Chondrocyte (in vitro differentiated cells): ENCODE measurements at places on chromosomes 16 and 17. TPM values are rescaled to one million over a fixed set of nuclear protein-coding genes. Genes with fewer than 3 reads are reported as not detected.
A peak's percentile ranks its signal among the peaks of the same experiment; 100 is the strongest.

DNA sequence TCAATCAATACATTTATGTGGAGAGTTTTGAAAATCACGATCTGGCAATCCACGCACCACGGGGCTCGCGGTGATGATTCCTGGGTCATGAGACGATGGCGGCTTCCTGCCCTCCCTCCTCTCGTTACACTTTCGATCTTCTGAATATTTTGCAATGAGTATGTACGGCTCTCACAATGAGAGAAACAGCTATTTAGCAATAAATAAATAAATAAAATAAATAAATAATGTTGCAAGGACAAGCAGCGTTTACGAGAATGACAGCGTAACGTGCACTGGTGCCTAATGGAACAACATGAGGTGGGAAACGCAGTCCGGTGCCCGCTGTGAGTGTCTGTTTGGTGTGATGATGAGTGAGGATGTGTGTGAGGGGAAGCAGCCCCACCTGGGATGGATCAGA lies 46.7 kb upstream of the JPH3 start:
- no peak for DNase-seq

The SLX1A gene
- 16.1 to 44.4 TPM (median 36.9 TPM) in 3 replicates for total RNA-seq

- DNase-seq = no peak
Measured at GRCh38 chr16:4704491-4704890, 11.1 kb downstream of the NUDT16L1 start.

GRCh38 chr17:37830151-37830993 lies 85.5 kb upstream of the HNF1B start:
- DNase-seq = no peak

The ATXN2L gene
- total RNA-seq = 152 to 186 TPM (median 185 TPM) in 3 replicates

DNA sequence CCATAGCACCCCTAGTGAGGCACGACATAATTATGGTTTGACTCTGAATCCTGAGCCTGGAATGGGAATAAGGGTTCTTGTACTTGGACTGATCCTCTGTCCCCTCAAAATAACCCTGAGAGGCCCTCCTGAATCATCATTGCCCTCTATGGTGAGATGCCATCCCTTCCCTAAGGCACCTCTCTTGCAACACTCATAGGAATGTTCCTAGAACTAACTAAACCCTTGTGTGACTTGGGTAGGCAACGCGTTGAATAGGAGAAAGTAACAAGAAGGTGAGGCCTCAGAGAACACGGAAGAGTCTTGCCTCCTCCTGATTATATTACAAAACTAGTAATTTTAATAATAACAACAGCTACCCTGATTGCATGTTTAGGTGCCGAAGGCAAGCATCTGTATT lies 189.1 kb upstream of the ANKFN1 start:
- DNase-seq = no peak

- DNase-seq = no peak
Measured at GRCh38 chr17:77473615-77474226, 333.0 kb downstream of the SEC14L1 start.

- DNase-seq = no peak
Measured at GRCh38 chr16:89456419-89456959, 33.9 kb downstream of the ANKRD11 start.

DNA sequence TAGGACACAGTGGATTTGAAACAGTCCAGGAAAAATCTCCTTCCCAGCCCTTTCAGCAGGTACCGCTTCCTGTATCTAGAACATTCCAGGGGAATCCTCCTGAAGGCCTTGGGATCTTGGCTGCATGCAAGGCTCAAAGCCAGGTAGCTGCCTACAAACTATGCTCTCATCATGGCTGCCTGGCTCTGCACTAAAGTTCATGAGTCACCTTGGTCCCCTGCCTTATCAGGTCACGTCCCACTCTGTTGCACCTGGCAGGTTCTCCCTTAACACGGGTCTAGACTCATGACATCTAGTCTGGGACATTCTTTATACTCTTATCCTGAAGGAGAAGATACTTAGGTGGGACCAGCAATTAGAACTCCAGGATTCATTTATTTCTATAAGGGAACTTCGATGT lies 15.8 kb downstream of the FA2H start:
- peak; percentile 9 for DNase-seq

DNA sequence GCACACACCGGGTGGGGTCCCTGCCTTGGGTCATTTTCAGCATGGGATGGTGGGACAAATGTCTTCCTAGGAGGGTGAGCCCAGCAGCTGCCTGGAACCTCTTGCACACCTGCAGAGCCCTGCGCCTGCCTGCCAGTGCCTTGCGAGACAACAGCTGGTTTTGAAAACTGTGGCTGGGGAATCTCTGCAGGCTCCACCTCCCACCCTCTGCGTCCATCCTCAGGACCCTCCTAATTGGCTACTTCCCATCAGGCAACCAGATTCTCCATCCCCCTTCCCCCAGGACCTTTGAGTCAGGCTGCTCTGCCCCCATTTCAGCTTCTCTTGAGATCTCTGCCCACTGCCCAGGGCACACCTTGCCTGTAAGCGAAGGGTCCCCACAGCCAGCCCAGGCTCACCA lies 26.6 kb downstream of the PEMT start:
- DNase-seq = no peak

GRCh38 chr16:84933774-84934631 lies 77.3 kb downstream of the ZDHHC7 start:
- no peak for DNase-seq

DNA sequence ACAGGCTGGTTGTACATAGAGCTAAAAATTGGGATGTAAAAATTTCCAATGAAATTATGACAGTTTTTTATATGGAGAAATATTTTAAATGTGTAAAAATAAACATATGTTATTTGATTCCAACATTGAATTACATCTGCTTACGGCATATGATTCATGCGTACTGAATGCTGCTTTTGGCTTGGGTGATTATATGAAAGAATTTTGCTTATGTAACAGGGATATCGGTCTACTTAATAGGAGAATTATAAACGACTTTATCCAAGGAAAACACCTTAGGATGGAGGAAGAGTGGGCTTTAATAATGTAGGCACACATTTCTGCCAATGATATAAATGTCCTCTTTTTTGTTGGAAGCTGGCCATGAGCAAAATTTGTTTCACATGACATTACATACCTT lies 197.3 kb upstream of the GOT2 start:
- DNase-seq = no peak

The TBC1D3C gene
- total RNA-seq = not detected in 3 replicates

DNA sequence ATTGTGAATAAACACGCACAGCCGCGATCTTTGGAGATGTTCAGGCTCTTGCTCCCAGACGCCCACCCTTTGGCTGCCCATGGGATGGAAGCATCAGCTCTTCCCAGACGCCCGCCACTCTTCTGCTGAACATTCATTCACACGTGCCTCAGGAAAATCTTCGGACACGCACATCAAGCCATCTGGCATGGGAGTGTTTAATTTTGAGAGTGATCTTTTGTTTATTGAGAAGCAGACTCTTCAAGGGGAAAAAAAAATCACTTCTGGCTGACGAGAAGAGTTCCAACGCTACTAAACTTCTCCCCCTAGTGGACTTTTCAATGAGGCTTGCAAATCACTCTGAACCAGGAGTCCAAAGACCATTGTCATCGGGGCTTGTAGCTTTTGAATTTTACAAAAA lies 62.0 kb upstream of the NUDT7 start:
- no peak for DNase-seq

DNA sequence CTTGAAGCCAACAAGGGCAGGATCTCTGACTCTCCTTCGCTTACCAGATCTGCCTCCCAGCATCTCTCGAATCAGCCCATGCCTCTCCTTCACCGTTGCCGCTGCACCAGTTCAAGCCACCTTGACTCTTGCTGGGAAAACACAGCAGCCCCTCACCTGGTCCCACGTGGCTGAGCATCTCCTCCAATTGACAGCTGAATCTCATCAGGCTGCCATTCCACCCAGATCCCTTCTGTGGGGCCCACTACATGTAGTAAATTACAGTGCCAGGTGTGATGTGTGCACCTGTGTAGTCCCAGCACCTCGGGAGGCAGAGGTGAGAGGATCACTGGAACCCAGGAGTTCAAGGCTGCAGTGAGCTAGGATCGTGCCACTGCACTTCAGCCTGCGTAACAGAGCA lies 37.8 kb upstream of the C16orf78 start:
- DNase-seq = no peak

The OSGIN1 gene
- 1.3 to 2.8 TPM (median 2.5 TPM) in 3 replicates for total RNA-seq

- DNase-seq = no peak
Measured at GRCh38 chr16:29876594-29877249, 13.7 kb upstream of the CDIPT start.

DNA sequence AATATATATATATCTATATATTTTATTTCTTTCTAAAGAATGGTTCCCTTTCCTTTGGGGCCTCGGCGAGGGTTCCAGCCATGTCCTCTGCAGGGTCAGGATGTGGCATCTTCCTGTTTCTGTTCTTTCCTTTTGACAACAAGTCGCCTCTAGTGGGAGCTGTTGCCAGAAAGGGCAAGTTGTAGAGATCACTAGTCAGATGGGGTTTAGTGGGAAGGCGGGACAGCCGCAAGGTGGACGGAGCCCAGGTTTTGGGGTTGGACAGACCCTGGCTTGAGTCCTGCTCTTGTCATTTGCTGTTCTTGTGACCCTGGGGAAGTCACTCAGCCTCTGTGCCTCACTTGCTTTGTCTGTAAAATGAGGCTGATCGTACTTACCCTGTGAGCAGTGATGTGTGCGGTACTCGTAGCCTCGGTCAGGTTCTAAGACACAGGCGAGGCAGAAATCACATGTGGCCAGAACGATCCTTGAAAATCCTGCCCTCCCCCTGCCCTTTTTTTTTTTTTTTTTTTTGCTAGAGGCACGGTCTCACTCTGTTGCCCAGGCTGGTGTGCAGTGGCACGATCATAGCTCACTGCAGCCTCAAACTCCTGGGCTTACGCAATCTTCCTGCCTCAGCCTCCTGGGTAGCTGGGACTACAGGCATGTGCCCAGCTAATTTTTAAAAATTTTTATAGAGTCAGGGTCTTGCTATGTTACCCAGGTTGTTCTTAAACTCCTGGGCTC lies 80.1 kb downstream of the ABCC6 start:
- no peak for DNase-seq

GRCh38 chr16:87729266-87729954 lies 36.4 kb downstream of the KLHDC4 start:
- DNase-seq = no peak

GRCh38 chr16:70298988-70299938 lies at the start of gene DDX19B:
DDX19B (plus strand) TSS chr16:70299186; CDS start chr16:70299298, 112 bp downstream.
- DNase-seq = peak; percentile 52

DNA sequence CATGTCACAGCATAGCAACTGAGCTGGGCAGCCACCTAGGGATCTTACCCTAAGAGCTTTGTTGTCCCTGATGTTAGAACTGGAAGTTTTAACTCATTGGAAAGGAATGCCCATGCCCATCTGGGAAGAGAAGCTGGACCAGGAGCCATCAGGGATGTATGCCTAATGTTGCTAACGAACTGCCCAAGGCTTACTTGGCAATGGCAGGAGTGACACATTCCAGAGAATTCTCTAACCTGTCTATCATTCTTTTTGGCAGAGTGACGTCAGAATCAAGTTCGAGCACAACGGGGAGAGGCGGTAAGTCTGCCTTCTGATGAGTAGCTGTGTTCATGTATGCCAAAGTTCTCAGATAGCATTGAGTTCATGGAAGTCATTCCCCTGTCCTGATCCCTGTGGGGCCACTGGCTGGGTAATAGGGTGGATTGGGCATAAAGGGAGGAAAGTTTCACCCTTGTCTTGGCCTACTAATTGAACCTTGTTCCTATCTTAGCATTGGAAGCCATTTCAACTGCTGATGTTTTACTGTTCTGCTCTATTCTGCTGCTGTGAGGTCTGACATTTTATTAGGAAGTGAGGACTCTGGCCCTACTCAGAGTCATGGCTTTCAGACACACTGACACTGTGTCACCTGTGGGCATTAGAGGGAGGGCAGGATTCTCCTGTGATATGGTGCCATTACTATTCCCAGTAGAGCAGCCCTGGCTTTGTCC lies 23.7 kb downstream of the MAP3K3 start:
- DNase-seq = no peak

- DNase-seq = no peak
Measured at GRCh38 chr17:63082952-63083351, 116.9 kb downstream of the TANC2 start.

The LIG3 gene
- 26.0 to 40.4 TPM (median 28.8 TPM) in 3 replicates for total RNA-seq

GRCh38 chr16:68335175-68335574 lies 24.4 kb downstream of the PRMT7 start:
- DNase-seq = no peak

The PPP1R27 gene
- not detected in 3 replicates for total RNA-seq

- no peak for DNase-seq
Measured at GRCh38 chr17:43873091-43873490, 26.1 kb downstream of the CD300LG start.

DNA sequence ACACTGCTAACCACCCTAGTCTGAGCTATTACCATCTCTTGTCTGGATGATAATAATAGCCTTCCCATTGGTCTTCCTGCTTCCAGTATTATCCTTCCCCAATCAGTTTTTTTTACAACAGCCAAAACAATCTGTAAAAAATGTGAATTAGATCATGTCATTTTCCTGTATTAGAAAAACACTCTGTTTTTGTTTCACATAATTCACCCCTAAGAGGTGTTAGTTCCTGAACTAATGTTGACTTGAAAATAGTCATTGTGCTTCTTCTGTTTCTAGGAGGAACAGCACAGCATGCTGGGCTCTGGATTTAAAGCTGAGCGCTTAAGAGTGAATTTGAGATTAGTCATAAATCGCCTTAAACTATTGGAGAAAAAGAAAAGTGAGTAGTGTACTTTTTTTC lies 20.0 kb downstream of the IST1 start:
- DNase-seq = no peak

DNA sequence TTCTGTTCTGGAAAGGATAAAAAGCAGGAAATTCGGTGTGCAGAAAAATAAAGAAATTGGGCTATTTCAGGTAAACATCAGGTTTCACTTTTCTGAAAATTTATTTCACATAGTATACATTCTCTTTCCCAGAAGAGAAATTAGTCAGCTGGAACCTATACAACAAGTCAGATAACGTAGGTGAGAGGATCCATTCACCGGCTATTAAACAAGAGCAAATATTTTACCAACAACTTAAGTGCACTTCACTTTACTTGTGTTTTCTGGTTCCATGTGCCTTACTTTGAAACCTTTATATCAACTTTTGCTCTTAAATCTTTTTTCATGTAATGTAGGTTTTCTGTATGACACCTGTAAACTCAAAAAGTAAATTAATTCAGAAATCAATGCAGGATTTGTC lies 839.7 kb downstream of the CDH11 start:
- DNase-seq = no peak

DNA sequence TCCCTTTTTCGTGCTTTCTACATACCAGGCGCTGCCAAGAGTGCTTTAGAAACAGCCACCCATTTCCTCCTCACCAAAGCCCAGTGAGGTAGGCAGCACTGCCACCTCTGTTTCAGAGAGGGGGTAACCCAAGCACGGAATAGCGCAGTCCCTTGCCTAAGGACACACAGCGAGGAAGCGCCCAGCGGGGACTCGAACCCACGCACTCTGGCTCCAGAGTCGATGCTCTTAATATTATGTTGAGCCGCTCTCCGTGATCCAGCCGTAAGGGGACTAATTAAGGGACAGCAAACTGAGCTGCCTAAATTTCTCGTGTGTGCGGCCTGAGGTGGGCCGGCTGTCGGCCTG lies 497 bp downstream of the CES1 start:
- DNase-seq = no peak

GRCh38 chr16:2008631-2009163 lies 924 bp downstream of the ZNF598 start:
- DNase-seq = no peak

GRCh38 chr17:8289103-8289397 lies 580 bp downstream of the RANGRF start:
- DNase-seq = no peak
